ENCODE measurements at places on chromosomes 6 and 20.

GRCh38 chr20:63625771-63626423 lies 1.0 kb downstream of the GMEB2 start:
- peak; percentile 33 for DNase-seq

- DNase-seq, result no peak
These were observed 69.2 kb upstream of the CDYL start for GRCh38 chr6:4707011-4707410.

- no peak for DNase-seq
These were observed 22.2 kb upstream of the CCN5 start for GRCh38 chr20:44692932-44693480.

DNA sequence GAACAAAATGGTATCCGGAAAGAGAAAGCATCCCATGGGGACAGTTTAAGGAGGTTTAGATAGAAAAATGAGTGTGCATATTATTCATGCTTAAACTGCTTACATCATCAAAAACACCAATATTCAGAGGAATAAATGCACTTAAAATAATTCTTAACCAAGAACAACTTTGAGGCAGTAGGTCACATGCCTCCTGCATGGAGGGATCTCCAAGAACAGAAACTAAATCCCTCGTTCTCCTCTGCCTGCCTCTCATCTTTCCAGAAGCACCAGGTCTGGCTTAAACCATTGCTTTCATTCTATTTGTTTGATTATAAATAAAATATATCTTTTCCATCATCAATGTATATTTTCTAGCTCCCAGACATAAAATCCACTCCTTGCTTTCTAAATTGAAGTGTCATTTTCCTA lies 103.5 kb upstream of the QKI start:
- DNase-seq, result no peak

- peak; percentile 66 for DNase-seq
These were observed at the start of gene GABBR1 for GRCh38 chr6:29632789-29633533. Gene GABBR1, minus strand, starts transcription at chr6:29633183. Its CDS starts 798 bp downstream, at chr6:29632385.

GRCh38 chr20:25341716-25342680 lies 48.6 kb downstream of the ABHD12 start:
- DNase-seq, result no peak

- no peak for DNase-seq
These were observed 110.0 kb downstream of the MAP3K5 start for GRCh38 chr6:136682292-136682691.

- DNase-seq, result no peak
These were observed 5.5 kb upstream of the CDSN start for GRCh38 chr6:31125586-31126363.

- DNase-seq, result no peak
These were observed 97.4 kb downstream of the PREP start for GRCh38 chr6:105305521-105305920.

GRCh38 chr6:17600527-17601385 lies 654 bp downstream of the FAM8A1 start:
- peak; percentile 33 for DNase-seq

DNA sequence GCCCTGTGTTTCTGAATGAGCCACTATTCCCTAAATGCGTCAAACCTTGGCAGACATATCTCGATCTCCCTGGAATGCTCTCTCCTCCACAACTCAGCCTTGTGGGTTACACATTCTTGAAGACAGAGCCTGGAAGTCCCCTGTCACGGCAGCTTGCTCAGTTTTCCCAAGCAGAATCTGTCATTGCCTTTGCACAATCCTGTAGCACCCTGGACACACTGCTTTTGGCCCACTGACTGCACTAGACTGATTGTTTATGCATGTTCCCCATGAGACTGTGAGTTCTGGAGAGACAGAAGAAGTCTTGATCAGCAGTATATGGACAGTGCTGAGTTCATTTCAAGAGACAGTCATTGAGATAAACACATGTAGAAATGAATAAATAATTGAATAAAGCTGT lies 406.7 kb downstream of the CD83 start:
- no peak for DNase-seq

- no peak for DNase-seq
These were observed 66.0 kb downstream of the ZBTB2 start for GRCh38 chr6:151325075-151326050.

DNA sequence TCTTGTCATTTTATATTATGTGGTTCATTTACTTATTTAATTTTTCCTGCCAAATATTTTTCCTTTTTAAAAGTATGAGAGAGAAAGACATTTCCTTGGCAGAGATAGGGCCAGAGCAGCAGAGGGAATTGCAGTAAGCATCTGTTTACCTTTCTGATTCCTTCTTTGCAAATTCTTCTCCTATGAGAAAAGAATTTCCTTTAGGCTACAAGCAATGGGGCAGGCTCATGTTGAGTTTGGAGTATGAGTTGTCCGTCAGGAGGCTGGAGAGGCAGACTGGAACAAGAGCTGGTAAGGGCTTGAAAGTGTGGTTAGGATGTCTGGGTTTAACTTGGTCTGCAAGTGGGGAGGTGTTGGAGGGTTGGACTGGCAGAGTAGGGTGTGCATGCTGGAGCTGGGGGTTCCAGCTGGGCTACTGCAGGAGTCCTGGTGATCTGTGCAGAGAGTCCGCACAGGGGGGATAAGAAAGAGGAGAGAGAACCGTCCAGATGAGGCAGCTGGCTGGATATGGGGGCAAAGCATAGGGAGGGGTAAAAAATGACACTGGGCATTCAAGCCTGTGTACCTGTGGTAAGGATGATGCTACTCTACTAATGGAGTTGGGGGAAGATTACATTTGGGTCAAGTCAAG lies 19.7 kb downstream of the TIAM2 start:
- DNase-seq, result no peak

DNA sequence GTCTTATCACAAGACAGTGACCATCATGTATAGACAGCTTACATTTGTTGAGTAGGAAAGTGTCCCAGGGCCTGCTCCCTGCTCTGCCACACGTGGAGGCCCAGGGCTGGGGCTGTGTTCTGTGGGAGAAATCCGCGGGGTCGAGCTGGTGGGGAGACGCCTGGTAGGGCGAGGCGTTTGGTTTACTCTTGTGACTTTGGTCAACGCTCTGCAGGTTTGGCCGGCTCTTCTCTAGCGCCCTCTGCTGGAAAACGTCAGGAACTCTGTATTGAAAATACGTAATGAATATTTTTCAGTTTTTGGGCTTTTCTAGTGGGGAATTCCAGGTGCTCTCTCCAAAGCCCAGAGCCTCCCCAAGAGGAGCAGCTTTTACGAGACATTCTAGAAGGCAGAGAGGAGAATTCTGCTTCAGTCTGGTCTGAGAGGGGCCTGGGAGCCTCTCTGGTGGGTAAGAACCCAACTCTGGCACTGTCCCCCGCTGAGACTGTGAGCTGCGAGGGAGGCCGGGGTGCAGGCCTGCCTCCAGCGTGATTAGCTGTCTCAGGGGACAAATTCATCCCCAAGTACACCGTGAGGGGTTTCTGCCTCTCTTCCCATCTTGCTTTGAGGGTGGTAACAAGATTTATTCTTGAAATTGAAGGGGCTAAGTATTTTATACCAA lies 112.6 kb upstream of the RALGAPA2 start:
- DNase-seq, result peak; percentile 53

DNA sequence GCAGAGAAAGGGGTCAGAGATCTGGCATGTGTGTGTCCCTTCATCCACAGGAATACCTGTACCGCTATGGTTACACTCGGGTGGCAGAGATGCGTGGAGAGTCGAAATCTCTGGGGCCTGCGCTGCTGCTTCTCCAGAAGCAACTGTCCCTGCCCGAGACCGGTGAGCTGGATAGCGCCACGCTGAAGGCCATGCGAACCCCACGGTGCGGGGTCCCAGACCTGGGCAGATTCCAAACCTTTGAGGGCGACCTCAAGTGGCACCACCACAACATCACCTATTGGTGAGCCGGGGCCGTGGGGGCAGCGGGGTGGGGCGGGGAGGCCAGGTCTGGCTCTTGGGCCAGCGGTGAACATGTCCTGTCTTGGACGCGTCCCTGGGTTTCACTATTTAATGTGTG lies 1.1 kb downstream of the MMP9 start:
- DNase-seq, result no peak

- DNase-seq, result no peak
These were observed 77.9 kb downstream of the GCNT2 start for GRCh38 chr6:10599046-10599445.

DNA sequence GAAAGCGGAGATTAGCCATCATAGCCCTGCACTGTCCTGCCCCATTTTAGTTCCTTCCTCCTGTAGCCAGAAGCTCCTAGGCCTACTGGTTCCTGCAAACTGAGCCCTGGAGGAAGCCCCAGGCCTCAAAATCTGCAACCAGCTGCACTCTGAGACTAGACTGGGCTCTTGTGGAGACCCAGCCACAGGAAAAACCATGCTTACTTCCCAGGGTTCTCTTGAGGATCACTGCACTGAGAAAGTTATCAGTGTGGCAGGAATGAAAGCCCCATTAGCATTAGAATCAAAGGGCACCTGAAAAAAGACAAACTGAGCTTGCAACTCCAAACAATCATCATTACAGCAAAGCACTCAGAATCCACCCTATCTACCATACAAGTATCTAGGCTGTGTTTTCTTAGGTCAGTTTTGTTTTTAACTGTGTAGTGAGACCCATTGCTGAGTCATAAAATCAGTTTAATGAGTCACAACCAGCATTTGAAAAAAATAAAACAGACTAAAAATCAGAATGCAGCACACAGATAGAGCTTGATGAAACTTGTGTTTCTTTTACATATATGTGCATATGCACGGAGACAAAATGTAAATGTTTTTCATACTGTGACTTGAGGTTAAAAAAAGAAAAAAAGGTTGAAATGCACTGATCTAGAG lies 91.0 kb downstream of the UNC5CL start:
- DNase-seq, result no peak

DNA sequence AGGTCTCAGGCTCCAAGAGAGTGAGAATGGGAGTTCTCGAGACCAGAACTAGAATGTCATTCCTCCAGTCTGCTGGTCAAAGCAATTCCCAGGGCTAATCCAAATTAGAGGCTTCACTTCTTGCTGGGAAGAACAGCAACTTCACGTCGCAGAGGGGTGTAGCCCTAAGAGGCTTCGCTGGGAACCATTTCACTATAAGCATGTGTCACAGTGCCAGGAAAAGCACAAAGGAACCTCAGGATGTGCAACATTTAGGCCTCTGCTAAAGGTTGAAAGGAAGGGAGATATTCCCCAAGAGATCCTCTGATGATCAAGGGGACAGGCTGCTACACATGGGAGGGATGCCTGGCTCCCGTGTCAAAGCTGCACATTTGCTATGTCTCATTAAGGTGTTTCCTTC lies 35.9 kb upstream of the NXT1 start:
- no peak for DNase-seq

- no peak for DNase-seq
These were observed 414.4 kb upstream of the MMS22L start for GRCh38 chr6:97697456-97697855.

DNA sequence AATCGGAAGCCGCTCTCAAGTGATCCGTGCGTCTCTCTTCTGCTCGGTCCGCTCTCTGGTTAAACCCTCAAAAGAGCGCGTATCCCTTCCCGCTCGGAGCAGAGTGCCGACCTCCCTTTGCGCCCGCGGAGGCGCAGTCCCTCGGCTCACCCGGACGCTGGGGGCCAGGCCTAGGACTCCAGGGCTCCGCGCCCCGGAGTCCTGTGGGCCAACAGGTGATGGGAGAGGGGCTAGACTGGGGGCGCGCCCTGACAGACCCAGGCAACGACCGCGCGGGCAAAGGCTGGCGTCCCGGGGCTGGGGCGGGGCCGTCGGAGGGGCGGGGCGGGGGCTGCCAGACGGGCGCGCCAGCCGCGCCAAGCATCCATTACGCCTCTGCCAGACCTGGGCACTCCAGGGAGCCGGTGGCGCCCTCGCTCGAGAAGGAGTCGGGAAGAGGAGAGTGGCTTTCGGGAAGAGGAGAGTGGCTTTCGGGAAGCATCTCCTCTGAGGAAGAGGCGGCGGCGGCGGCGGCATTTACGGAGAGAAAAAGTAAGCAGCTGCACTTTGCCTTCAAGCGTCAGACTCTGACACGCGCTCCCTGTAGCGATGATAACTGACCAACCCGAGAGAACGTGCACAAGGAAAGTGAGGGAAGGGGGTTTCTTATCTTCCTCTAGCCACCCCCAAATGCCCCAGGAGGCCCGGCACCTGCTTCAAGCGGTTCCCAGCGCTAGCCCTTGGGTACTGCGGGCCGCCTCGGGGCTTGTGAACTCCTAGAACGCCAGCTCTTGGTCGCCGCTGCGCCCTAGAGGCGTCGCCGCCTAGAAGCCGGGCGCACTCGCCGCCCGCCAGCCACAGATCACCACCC lies 2.6 kb downstream of the EPHA7 start:
- no peak for DNase-seq

DNA sequence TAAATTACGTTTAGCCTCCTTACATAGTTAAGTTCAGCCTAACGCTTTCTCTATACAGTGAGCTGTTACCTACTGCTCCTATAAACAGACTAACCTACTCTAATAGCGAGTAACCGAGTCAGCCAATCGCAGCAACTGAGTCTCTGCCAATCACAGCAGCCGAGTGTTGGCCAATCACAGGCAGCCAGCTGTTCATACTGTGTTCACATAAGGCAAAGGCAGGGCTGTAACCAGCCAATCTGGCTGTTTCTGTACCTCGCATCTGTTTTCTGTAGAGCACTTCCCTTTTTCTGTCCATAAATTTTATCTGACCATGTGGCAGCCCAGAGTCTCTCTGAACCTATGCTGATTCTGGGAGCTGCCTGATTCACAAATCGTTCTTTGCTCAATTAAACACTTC lies 263.9 kb upstream of the JARID2 start:
- DNase-seq, result no peak

DNA sequence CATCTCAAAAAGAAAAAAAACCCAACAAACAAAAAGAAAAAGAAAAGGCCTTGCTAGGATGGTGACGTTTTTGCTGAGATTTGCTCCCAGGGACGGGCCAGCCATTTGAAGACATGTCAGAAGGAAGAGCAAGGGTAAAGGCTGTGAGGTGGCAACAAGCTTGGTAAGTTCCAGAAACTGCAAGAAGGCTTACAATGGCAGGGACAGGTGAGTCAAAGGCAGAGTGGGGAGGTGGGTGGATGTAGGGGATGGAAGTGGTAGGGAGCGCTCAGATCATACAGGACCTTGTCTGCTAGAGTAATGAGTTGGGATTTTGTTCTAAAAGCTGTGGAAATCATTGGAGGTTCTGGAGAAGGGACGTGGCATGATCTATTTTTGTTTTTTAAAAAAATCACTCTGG lies 4.3 kb downstream of the KIF3B start:
- peak; percentile 56 for DNase-seq

DNA sequence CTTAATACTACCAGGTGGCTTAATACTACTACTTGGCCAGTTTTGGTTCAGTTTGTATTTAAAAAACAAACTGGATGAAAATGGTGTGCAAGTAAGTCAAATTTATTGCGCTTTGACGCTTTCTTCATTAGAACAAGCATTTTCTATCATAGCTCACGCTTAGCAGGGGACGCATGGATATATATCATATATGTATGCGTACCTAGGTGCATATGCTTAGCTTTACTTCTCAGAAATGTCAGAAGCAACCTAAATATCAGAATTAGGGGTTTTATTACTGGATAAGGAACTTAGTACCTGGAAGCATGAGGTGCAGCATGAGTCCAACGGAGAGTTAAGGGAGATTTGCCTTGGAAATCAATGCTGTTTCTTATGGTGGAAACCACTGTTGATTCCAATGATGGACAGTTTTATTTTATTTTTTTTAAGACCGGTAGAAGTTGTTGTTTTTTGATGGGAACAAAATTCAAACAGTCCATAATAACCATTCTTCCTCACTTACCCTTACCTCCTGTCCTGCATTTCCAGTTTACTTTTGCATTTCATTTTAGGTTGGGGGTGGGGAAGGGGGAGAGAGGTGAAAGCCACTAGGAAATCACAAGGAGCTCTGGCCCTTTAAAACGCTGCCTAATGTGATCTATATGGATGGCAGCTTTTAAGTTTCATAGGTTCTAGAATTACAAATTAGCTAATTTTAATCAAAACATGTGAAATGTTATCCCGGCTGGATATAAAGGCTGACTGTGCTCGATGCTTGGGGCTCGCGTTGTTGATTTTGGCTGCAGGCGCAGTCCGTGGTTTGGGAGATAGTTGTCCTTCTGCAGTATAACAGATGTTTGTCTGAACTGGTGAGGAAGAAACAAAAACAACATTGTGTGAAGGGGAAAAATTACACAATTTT lies 2.1 kb downstream of the SOBP start:
- no peak for DNase-seq

Measured in stimulated activated CD4-positive, alpha-beta T cell treated with anti-CD3 and anti-CD28 coated beads, Interleukin-1b, Interleukin-23, amount 100 ng/mL, for 48 hours (primary cell).